ENCODE measurements at places on chromosomes 7 and 10.

- no peak for DNase-seq
Measured at GRCh38 chr10:69466158-69466490, 14.9 kb downstream of the TSPAN15 start.

DNA sequence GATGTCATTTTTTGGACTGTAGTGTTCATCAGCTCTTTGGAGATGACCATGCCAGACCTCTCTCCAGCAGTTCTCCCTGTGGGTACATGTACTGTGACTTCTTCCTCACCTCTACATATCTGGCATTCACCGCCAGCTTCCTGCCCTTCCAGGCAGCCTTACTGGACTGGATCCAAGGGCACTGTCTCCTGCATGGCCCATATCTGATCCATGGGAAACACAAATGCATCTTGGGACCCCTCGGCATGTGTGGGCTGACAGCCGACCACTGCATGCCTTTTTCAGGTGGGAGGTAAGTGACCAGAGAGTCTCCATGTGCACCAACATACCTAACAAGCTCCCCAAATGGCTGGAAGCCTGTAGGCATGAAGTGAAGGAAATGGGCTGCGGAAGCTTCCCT, 3.9 kb upstream of the BLVRA start:
- no peak for DNase-seq

DNA sequence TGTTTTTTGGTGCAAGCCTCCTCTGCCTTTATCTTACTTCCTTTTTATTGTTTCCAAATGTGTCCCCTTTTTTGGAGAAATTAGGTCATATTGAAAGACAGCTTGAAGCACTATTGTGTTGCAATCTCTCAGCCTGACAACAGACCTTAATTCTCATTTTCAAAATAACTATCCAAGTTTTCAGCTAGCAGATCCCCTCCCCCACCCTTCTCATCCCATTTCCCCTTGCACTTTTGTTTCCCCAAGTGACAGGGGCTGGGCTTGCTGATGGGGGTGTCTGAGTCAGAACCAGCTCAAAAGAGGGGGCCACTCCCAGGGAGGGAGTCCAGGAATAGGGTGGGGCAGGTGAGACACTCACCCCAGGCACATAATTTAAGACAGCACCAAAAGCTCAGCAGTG, 75.3 kb downstream of the MKI67 start:
- DNase-seq, result peak; percentile 63

- no peak for DNase-seq
Measured at GRCh38 chr7:150451097-150451793, 815 bp downstream of the GIMAP8 start.

- no peak for DNase-seq
Measured at GRCh38 chr10:119784340-119785067, 58.7 kb downstream of the INPP5F start.

GRCh38 chr7:5690931-5691473, 90.5 kb downstream of the RNF216 start:
- DNase-seq, result no peak

DNA sequence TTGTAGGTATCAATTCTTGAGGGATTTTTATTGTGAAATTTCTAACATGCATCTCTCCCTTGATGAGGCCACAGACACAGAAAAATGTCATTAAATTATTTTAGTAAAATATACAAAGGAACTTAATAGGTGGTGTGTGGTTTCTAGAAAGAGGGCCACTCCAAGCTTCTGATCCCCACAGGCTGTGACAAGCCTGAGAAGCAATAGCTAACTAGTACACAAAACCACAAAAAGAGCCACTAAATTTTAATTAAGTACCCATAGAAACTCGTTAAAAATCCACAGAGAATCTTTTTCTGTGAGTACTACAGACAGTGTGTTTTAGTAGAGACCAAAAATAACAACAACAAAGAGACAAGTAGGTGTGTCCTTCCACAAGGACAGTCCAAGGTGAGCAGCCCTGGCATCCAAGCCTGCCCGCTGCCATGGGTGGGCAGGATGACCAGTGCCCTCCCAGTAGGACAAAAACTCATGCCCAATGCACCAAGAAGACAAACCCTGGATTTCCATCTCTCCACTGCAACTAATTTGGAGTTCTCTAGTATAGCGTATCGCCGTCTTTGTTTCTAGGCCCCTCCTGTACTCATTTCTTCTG, 81.0 kb downstream of the RNF216 start:
- no peak for DNase-seq
